ENCODE measurements at places on chromosomes 7 and 10.

GRCh38 chr7:3897430-3898372 is 596.6 kb downstream of the SDK1 start:
- DNase-seq, result peak; percentile 48

DNA sequence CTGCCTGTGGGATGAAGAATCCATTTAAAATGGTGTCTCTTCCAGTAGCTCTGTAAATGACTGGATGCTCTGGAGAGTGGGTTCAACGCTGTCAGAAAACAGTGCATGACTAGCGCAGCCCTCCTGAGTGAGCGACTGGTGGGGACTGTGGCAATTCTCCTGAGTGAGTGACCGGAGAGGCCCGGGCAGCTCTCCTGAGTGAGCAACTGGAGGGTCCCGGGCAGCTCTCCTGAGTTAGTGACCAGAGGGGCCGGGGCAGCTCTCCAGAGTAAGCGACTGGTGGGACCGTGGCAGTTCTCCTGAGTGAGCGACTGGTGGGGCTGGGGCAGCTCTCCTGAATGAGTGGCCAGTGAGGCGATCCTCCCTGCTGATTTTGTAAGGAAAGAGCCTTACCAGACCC is 85.5 kb downstream of the WDR37 start:
- DNase-seq, result no peak

GRCh38 chr7:39501358-39501757 is 64.8 kb upstream of the YAE1 start:
- no peak for DNase-seq

DNA sequence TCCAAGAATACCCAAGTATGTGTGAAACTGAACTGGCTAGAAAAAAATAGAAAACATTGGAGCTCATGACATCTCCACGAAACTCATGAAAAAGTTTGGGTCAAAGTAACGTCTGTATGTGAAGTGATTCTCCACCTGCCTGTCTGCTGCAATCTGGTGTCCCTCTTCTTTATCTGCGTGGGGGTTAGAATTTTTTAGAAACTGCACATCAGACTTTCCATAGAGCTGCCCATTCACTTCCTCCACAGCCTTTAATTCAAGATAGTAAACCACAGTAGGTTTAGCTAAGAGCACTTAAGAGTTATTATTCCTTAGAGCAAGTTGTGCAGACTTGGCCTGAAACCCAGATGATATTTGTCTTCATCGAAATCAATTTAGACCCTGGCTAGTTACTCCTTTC is 55.3 kb downstream of the SCIN start:
- no peak for DNase-seq
